ENCODE measurements at places on chromosomes 1 and 21.

DNA sequence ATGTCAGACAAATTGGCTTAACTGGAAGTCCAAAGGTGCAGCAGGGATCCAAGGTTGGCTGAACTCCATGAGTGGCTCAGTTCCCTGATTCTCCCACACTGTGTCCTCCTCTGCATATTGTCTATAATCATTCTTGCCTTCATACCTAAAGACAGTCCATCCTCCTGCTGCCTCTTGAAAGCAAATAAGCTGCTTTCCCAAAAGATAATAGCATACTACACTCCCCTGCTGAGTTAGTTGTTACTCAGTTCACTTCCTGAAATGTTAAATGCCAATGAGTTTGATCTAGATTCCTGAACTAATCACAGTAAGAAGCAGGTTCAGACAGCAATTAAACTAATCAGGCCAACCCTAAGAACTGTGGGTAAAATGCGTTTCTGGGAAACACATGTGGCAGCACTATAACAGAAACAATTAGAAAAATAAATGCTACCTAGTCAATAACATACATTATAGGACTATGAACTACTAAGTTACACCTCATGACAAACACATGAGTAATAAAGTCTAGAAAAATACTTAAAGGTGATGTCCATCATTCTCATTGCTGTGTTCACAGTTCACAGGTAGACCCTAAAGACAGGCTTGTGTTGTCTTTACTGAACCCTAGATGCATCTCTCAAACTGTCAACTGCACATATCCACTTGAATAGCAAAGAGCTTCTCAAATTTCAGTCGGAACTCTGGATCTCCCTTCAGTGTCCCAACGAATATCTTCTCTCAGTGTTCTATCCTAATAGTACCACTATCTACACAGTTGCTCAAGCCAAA lies 50.8 kb upstream of the BOLA1 start:
- no peak for DNase-seq

GRCh38 chr1:15360700-15361099 lies 49.0 kb upstream of the EFHD2 start:
- DNase-seq = no peak

- DNase-seq = no peak
These were observed 9.4 kb downstream of the FCAMR start for GRCh38 chr1:206960676-206961386.

DNA sequence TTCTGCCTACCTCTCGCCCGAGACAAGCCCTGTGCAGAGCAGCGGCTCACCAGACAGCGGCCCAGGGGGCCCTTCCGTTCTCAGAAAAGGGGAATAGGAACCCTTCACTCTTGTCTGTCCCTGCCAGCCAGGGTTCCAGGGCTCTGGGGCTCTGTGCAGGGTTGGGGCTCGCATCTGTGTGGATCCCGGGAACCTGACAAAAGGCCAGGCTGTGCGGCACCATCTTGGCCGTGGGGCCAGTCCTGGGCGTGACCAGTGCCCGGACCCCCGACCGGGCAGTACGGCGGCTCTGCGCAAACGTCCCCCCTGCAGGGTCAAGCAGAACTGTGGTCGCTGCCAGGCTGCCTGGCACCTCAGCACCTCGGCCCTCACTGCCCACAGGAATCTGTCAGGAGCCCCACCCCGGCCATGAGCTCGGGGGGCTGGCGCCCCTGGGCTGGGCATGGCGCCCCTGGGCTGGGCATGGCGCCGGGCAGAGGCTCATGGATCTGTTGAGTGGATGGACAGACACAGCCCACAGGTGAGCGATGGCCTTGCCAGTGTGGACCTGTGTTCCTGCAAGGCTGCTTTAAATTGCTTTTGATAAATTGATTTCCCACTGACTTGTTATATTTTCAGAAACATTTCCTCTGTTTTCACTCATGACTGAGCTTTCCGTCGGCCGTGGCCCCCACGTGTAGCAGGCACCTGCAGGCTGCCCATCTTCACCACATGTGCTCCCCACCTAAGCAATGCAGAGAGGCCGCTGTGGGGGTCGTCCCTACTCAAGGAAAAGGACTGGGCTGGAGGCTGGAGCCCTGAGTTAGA lies 59.0 kb downstream of the SLX9 start:
- DNase-seq = no peak

- DNase-seq = no peak
These were observed 226.3 kb downstream of the SETD4 start for GRCh38 chr21:35833991-35834390.

- peak; percentile 60 for DNase-seq
These were observed 81.6 kb upstream of the IFFO2 start for GRCh38 chr1:19038096-19038495.

DNA sequence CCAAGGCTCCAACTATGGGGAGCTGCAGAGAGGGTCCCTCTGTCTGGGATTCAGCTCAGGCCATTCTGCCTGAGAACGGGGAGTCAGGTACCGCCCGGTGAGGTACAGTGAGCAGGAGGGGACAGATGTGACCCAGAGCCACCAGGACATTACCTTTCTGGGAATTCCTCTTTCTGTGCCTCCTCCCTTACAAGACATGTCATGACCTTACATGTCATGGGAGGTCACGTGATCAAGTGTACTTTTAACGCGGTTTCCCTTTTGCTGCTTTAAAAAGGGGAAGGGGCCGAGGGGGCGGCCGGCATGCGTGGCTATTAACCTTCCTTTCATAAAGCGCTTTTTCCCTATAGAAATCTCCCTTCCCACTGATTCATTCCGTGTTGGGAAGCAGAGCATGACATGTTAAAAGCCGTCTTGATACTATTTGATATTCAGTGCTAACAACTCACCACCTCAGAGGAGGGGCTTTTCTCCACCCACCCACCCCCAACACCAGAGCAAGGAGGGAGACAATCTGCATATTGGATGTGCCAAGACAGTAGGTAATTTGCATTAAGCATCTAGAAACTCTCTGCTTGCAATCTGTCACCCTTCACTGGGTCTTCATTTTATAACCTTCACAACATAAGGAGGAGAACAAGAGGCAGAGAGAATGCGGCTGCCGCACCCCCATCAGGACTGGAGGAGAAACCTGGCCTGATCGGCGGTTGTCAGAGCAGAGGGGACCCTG lies 113.6 kb upstream of the VAMP3 start:
- DNase-seq = no peak

DNA sequence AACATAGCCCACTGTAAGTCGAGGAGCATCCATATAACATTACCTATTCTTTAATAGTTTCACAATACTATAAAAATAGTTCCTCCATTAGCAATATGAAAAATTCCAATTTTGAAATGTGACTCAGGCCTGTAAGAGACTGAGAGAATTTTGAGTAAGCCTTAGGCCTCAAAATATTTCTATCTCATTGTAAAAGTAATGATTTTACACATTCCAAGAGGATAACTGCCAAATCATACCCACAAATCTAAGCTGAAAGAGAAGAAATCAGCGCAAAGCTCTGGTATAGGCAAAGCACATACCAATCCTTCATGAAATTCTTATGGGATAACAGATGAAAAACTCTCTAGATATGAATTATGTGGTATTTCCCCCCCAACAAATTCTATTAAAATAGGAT lies 144.1 kb downstream of the CDC42BPA start:
- no peak for DNase-seq

- no peak for DNase-seq
These were observed 407.8 kb downstream of the PTPRC start for GRCh38 chr1:199046618-199047017.

DNA sequence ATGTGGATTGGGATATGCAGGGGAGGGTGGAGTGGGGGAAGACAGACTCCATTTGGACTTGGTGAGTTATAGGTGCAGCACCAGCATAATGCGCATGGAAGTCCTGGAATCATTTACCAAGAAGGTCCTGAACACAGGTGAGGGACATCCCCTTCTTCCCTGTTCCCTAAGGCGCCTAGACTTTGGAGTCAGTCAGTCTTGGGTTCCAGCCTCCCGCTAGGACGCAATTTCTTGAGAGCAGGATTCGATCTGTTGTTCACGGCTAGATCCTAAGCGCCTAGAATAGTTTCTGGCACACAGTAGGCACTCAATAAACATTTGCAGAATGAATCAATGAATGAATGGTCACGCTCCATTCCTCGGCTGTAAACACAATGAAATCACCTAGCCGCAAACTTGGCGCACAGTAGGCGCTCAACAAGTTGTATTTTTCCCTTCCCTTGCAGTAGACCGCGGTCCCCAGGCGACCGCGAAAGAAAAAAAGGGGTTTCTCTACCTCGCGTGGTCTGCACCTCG lies 1.0 kb upstream of the AK4 start:
- no peak for DNase-seq

DNA sequence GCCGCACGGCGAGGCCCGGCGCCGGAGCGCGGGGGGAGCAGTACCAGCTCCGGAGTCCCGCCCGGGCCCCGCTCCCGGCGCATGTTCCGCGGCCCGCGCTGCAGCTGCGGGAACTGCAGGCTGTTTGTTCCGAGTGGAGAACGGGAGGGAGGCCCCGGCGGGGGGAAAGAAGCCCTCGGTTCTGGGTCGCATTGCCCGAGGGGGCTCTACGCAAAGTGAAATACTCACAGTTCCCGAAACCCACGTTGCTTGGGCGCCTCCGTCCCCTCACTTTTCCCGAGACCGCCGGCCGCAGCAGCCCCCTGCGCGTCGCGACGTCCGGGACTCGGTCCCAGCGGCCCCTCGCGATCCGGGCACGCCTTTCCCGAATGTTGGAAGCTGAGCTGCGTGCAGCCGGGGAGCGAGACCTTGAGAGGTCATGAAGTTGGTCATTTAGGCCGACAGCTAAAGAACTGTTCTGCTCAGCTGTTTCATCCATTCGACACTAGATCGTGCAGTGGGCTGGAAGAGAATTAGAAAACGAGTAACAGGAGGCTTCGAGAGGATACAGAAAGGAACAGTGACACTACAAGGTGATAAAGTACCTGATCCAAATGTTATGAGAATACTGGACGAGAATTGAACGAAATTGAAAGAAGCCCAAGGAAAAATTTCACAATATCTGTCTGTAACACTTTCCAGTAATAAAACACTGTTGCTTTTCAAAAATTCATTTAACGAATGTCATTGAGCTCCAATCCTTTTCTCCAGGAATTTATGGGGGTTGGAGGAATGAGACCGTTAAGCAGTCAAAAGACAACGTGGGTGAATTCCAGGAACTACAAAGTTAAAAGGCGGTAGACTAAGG lies 657 bp upstream of the LIN9 start:
- DNase-seq = peak; percentile 33

- no peak for DNase-seq
These were observed 1.0 kb downstream of the ANKRD65 start for GRCh38 chr1:1419813-1420653.

GRCh38 chr1:174953285-174954072 lies 46.3 kb upstream of the CACYBP start:
- no peak for DNase-seq

DNA sequence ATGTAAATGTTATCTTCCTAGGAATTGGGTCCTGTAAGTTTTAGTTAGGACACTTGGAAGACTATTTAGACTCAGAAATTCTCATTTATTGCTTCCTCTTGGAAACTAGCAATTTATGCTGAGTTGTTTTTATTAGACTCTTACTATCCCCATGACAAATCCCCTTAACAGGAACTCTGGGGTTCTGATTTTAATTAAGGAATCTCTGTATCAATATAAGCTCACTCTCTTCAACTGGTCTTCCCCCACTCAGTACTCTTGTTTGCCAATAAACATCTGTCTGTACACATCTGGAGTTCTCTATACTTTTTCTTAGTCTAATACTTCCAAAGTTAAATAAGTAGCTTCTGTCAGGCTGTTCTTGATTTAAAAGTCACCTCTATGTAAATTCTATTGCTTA lies 64.1 kb upstream of the TBX15 start:
- no peak for DNase-seq

- DNase-seq = no peak
These were observed 122.8 kb upstream of the IVNS1ABP start for GRCh38 chr1:185439727-185440415.

DNA sequence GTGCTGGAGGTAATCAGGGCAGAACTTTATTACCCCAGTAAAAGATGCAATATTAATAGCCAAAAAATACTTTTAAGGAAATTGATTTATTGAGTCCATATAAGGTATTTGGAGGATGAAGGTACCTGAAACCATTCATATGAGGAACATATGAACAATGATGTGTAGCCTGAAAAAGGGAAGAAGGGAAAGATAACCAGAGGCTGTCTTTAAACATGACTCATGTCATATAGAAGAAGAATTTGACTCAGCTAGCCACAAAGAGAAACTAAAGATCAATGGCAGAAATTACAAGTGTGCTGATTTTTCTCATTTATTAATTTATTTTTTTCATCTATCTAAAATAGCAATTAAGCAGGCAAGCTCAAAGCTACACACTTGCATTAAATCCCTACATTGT lies 136.2 kb upstream of the DUSP10 start:
- DNase-seq = no peak

GRCh38 chr1:113872219-113872935 lies 865 bp upstream of the PTPN22 start:
- DNase-seq = no peak

DNA sequence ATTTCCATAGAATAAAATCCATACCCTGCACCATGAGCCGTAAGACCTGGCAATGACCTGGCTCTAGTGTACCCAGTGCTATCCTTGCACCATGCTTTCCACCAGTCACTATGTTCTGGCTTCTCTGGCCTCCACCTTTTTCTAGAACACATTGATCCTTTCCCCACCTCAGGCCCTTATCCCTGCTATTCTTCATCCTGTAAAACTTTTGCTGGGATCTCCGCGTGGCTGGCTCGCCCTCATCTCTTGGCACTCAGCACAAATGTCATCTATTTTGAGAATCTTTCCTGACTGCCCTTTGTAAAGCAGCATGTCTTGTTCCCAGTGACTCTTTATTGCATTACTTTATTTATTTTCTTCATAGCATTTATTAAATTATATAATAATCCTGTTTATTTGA lies 169.8 kb upstream of the B3GALT2 start:
- no peak for DNase-seq

DNA sequence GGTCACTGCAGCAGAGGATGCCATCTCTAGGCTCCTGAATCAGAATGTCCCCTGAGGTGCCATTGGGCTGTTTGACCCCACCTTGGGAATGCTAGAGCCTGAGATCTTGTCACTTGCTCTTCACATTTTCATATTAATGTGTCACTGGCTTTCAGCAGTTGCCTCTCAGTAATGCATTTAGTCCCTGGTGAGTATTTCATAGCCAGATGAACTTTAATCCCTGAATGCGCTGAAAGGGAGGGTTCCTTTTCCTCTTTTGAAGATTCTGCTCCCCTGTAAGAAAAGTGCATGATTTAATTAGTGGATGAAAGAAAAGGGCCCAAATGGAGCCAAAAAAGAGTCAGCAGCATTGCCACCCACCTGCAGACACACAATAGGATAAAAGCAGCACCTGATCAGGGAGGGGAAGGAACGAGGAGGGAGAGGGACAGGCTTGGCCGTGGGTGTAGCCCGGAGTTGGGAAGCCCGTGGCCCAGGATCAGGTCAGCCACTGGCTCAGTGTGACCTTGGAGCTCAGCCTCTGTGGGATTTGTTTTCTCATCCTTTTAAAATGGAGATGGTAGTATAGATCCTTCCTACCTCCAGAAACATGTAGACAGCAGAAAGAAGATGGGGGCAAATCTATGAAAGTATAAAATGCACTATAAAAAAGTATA lies 31.1 kb downstream of the ROR1 start:
- no peak for DNase-seq

DNA sequence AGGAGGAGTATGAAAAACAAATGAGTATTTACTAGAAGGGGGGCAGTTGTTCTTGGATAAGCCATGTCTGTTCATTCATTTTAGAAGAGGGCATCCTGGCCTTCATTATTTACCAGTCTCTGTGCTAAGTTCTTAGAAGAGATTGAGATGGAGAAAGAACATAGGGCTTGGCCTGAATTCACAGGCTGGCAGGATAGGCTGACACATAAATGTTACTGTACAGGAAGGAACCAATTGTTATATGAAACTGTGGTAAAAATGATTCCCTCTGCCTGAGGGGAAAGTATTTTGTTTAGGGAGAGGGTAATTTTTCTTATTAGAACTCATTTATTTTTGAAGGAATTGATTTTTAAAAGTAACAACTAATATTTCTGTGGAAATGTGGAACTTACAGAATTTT lies 99.5 kb downstream of the MAN1A2 start:
- no peak for DNase-seq
